ENCODE measurements at places on chromosomes 11 and 22.

DNA sequence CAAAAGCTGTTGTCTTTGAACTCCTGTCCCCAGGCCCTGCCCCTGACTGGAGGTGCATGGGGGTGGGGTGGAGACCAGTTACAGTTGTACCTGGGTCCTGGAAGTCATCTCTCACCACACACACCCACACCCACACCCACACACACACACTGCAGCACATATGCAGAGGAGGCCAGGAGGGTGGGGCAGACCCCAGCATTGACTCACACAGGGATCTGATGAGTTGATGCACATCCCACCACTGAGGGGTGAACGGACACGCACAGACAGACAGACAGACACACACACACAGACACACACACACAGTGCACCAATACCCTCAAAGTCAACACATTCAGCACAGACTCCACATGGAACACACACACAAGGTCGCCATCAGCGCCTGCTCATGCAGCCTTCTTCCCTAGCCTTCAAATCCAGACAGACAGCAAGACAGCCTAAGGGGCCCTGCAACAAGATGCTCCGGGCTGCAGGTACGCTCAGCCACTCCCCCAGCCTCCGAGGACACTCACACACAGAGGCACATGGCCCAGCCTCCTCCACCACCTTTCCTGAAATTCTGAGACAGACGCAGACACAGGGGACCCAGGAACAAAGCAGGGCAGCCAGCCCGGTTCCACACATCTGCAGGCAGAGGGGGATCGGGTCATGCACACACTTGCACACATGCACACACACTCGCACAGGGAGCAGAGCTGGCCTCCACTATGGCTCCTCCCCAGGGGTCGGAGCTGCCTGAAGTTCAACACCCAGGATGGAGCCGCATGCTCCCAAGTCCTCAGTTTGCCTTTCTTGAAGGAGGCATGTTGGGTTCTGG, 26.5 kb downstream of the SYT7 start:
- no peak for DNase-seq

DNA sequence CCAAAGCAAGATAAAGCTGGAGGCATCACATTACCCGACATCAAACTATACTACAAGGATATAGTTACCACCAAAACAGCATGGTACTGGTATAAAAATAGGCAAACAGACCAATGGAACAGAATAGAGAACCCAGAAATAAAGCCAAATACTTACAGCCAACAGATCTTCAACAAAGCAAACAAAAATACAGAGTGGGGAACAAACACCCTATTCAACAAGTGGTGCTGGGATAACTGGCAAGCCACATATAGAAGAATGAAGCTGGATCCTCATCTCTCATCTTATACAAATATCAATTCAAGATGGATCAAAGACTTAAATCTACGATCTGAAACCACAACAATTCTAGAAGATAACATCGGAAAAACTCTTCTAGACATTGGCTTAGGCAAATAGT, 50.0 kb upstream of the CLTCL1 start:
- no peak for DNase-seq

DNA sequence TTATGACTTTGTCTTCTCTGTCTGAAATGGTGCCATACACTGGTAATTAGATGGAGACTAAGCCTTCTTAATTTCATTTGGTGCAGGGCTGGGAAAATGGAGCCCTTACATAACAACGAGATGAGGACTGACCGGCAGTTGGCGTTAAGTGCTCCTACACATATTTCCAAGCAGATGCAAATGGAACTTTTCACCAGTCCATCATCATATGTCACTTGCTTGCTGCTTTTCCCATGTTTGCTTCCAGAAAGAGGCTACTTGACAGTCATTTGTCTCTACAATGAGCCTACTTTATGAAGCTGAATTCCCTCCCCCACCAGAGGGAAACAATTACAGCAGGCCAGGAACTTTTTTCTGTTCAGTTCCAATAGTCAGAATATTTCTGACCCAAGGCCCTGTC, 32.6 kb downstream of the SVIP start:
- DNase-seq, result no peak

GRCh38 chr11:10325277-10326011, 20.6 kb downstream of the ADM start:
- no peak for DNase-seq

GRCh38 chr22:32590556-32590955, 115.9 kb downstream of the FBXO7 start:
- DNase-seq, result no peak

DNA sequence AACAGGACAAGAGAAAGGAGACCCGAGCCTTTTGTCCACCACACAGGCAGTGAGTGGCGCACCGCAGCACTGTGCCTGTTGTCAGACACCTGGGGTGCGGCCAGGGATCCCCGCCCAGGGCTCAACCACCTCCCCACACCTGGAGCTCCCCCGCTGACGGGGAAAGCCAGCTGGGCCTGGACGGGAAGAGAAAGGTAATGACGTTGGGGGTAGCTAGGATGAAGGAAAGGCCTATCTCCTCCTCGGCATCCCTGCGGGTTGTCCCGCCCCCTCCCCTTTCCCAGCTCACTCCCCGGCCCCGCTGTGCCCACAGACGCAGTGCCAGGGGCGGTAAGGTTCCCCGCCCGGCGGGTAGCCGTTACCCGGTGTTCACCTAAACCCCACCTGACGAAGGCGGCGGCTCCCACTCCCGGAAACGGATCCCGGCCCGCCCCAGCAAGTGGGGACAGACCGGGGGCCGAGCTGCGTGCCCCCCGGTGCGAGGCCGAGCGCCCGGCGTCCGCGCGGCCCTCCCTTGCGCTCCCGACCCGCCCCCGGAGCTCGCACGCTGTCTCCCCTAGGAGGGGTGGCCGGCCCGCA, 495 bp downstream of the HYOU1 start:
- DNase-seq, result peak; percentile 56

- no peak for DNase-seq
Observed at GRCh38 chr11:65389294-65389980, 3.0 kb downstream of the FRMD8 start.

GRCh38 chr22:49240472-49240871, 587.2 kb downstream of the BRD1 start:
- DNase-seq, result no peak

GRCh38 chr11:579830-580601, 3.7 kb downstream of the PHRF1 start:
- no peak for DNase-seq

GRCh38 chr11:34431979-34432378, 6.8 kb upstream of the CAT start:
- no peak for DNase-seq

GRCh38 chr11:69204246-69204940, 48.7 kb downstream of the SMIM38 start:
- DNase-seq, result no peak

GRCh38 chr11:86608251-86608799, 64.1 kb downstream of the ME3 start:
- peak; percentile 78 for DNase-seq

DNA sequence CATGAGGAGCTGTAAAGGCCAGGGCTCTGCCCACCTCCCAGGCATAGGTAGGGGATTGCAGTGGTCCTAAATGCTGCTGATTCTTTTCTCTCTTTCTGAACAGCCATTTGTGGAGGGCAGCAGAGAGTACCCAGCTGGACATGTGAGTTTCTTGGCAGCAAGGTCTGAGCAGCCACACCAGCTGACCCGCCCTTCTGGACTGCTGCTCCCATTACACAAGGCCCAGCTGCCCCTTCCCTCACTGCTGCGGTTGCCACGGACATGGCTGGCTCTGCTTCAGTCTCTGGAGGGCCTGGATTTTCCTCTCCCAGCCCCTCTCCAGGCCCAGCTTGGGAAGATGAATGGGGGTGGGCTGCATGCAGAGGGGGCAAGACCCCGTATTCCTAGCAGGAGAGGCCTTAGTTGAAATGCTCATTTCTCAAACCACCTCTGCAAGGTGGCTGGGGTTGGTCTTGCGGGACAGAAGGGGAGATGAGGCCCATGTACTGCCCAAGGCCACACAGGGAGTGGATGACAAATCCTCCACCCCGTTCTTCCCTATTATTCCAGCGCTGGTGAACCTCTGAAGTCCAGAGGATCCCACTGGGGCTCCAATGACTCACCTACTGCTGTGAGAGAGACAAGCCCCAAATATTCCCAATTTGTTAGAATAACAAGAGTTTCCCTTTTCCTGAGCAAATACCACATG, 4.6 kb downstream of the LGALS12 start:
- DNase-seq, result no peak

DNA sequence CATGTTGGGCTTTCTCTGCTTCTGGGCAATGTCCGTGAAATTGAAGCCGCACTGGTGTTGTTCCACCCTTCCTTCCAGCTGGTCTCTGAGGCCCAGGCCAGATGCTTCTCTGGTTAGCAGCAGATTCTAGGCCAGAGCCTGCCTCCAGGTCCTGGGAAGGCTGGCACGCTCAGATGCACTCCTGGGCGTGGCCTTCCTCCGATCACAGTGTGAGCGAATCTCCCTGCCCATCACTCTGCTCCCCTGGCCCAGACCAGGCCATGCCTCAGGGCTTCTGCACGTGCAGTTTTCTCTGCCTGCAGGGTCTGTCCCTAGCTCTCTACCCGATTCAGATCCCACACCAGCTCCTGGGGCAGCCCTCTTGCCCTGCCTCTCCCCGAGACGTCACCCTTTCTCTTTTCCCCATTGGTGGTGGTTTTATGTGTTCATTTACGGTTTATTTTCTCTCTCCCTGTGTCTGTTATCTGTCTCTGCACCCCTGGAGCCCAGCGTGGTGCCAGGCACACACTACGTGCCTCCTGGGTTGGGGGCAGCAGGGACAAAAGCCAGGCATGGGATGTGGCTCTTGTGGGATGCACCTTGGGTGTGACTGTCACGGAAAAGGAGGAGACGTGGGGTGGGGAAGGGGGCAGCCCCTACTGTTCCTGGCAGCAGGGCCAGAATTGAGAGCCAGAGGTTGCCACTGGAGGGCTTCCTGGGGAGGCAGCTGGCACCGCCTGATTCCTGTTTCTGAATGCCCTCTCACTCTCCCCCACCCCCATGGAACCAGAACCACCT, 66.0 kb downstream of the KCNQ1 start:
- DNase-seq, result no peak

DNA sequence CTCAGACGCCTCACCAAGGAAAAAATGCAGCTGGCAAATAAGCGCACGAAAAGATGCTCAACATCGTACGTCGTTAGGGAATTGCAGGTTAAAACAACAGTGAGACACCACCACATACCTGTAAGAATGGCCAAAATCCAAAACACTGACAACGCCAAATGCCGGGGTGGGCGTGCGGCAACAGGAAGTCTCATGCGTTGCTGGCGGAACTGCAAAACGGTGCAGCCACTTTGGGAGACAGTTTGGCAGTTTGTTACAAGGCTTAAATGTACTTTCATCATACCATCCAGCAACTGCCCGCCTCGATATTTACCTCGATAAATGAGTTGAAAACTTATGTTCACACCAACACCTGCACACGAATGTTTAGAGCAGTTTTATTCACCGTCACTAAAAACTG, 7.5 kb upstream of the CTSD start:
- DNase-seq, result no peak

DNA sequence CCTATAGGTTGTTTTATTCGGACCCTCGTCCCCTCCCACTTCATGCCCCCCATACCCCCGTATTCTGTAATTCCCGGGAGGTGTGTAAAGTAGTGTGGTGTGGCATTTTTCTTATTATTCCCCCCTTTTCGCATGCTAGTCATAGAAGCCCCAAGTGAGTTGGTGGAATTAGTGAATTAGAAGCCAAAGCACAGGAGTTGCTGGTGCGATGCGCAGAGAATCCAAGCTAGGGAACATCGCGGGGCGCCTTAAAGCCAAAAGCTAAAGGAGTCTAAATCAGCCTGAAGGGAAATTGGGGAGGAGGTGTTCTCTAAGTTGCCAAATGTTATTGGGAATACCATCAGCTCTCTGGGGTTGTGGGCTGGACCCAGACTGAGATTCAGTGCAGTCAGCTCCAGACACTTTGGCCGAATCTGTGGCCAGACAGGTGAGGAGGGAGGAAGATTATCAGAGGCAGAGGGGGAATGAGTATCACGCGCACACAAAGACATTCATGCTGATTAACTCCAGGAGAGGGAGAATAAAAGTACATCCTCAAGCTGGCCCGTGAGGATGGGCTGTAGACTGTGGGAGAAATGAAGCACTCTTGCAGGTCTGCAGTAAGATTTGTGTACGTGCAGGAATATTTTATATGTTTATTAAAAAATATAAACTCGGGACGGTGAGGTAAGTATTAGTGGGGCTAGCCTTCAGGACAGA, 102.8 kb upstream of the HSD17B12 start:
- no peak for DNase-seq

DNA sequence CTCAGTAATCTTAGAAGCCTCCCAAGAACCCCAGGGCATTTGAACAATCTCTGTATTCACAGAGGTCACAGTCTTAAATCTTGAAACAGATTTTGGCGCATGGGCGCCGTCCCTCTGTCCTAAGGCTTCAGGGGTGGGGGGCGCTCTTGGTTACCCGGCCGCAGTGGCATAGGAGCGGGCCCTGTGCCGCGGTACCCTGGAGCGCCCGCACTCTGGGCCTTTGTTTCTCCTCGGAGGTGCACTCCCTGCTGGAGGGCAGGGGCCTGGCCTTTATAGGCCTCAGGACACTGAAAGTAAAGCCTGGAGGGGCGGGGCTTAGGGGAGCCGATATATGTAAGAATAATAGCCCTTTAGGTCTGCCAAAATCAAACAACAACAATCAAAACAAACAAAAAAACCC, 197.3 kb upstream of the FOLH1 start:
- DNase-seq, result no peak

DNA sequence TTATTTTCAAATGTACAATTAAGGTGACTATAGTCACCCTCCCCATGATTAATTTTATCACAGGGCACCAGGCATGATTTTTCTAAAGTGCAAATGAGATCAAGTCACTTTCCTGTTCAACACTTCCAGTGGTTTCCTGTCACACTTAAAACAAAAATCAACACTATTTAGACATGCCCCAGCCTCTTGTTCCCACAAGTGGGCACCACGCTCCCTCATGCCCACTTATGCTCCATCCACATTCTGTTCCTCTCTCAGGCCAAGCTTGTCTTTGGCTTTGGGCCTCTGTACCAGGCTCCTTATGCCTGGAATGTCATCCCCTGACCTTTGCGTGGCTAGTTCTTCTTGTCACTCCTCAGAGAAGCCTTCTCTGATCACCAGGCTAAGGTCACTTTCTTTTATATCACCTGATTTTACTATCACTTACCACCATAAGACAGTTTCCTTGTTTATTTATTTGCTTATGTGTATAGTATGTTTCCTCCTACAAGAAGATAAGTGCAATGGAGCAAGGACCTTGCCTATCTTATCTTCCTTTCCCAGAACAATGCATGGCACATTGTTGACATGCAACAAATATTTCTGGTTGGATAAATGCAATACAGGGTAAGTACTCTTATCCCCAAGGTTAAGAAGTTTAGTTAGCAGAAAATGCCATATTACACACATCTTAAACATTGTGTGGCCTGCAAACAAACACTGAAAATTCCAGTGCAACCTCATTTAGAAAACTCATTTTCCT, 50.9 kb upstream of the PANX1 start:
- no peak for DNase-seq

GRCh38 chr22:32684822-32685187, 116.7 kb upstream of the TIMP3 start:
- no peak for DNase-seq
